ENCODE measurements at places on chromosomes 12 and 14.

GRCh38 chr12:123655420-123655819 lies 15.5 kb upstream of the TCTN2 start:
- DNase-seq, result no peak

DNA sequence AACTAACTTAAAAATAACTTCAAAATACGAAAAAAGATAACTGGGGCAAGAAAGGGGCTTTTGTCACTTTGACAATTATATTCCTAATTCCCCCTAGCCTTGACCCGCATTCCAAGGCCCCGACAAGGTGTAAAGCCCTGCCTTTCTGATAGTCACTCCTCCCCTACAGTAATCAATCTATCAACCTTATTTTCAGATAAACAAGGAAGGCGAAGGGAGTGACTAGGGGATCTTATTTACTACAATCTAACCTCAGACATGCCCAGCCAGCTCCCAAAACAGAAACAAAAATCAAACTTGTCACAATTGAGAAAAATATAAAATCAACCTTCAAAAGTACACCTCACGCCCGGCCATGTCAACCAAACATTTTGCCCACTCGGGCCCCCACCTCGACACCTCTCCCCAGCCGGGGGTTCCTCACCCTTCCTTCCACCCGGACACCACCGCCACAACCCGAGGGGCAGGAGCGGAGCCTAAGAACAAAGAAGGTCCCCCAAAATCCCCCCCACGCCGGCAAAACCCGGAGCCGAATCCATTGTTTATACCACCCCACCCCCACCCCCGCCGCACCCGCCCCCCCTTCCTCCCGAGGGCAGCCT lies 562 bp downstream of the ZFYVE1 start:
- DNase-seq, result no peak

- no peak for DNase-seq
Observed at GRCh38 chr14:61927060-61927459, 164.8 kb downstream of the SNAPC1 start.

DNA sequence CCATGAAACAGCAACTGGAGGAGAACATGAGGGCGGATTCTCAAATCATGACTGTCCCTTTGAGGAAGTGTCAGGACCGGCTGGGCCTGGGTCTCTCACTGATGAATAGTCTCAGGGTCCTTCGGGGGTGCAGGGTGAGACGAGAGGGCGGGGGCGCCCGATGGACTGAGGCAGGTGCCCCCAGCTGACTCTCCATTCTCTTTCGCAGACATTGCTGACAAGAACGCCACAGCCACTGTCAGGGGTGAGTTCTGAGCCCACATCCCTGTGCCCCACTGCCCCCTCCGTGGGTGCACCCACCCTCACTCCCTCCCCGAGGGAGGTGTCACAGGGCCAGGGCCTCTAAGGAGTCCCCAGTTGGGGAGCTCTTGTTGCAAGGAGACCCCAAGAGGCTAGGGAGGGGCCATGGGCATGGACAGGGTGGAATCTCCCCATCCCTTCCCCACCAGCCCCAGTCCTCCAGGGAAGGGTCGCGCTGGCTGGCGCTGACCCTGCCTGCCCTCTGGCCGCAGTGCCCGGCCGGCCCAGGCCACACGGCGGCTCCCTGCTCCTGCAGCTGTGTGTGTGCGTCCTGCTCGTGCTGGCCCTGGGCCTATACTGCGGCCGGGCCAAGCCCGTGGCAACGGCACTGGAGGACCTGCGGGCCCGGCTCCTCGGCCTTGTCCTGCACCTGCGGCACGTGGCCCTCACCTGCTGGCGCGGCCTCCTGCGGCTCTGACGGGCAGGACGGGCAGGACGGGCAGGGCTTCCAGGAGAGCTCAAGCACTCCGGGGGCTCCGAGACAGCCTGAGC lies 8.7 kb downstream of the C14orf180 start:
- no peak for DNase-seq

GRCh38 chr14:79246173-79246572 lies 965.1 kb downstream of the DIO2 start:
- no peak for DNase-seq

- no peak for DNase-seq
Observed at GRCh38 chr12:71492604-71493003, 53.0 kb downstream of the LGR5 start.

DNA sequence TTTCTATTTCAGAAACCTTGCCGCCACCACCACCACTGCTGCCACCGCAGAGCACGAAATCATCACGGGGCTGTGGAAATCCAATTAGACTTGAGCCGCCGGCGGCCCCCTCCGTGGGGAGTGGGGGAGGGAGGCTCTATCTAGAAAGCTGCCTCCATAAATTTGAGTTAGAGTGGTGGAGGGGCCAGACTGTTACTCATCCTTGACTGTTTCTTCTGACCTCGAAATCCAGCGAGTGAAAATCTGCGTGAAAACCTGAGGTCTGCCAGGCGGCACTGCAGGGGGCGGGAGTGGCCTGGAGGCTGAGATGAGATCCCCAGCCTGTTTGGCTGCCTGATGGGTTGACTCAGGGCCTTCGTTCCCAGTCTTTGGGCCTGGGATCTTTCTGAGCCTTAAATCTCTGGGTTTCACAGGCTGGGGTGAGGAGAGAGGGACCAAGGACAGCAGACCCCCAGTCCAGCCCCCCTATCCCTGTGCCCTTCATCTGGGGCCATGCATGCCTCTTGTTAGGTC lies 29.9 kb downstream of the TSPAN9 start:
- DNase-seq, result no peak

- no peak for DNase-seq
Observed at GRCh38 chr14:103533137-103533998, 4.4 kb downstream of the TRMT61A start.

DNA sequence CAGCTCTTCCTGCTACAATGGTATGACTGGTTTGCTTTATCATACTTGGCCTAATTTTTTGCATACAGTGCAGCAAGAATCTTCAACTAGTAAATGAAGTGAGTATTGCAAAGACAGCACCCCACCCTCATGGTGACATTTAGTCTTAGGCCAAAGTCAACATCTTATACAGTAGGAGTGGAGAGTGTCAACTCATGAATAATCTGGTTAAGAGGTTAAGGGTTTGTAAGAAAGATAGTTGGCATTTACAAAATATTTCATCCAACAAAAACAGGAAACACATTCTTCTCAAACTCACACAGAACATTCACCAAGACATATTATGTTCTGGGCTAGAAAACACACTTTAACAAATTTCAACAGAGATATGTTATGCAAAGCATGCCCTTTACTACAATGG lies 2.2 kb upstream of the OAS1 start:
- DNase-seq, result no peak

DNA sequence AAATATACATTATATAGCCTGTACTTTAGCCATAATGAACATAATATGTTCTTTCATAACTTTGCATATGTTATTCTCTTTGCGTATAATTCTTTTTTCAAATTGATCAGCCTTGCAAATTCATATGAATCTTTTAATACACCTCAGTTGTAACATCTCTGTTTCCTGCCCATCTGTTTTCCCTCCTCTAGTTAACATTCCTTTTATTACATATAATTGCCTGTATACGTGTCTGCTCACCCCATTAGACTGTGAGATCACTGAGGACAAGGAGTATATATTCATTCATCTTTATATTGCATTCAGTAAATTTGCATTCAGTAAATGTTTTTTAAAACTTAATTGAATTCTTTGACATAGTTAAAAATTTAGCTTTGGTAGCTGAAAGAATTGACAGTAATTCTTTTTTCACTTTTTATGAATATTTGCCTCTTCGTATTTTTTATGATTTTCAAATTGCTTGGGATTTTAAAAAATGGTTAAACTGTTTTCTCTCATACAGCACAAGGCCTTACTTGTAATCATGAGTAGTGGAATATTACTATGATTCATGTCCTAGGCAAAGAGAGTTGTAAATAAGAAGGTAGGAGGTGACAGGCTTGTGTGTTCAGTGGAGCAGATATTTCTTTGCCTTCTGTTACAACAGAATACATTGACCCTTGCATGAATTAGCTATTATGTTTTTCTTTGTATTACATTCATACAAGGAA lies 32.8 kb upstream of the KLHL42 start:
- DNase-seq, result no peak

DNA sequence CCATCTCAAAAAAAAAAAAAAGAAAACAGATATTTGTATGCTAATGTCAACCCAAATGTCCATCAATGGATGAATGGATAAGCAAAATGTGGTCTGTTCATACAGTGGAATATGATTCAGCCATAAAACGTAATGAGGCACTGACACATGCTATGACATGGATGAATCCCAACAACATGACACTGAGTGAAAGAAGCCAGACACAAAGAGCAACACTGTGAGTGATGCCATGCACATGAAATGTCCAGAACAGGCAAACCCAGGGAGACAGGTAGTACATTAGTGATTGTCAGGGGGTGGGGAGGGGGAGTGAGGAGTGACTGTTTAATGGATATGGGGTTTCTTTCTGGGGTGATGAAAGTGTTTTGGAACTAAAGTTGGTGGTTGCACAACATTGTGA lies 50.2 kb downstream of the ARL6IP4 start:
- DNase-seq, result no peak

- DNase-seq, result no peak
Observed at GRCh38 chr12:50102131-50102531, 1.7 kb upstream of the GPD1 start.

DNA sequence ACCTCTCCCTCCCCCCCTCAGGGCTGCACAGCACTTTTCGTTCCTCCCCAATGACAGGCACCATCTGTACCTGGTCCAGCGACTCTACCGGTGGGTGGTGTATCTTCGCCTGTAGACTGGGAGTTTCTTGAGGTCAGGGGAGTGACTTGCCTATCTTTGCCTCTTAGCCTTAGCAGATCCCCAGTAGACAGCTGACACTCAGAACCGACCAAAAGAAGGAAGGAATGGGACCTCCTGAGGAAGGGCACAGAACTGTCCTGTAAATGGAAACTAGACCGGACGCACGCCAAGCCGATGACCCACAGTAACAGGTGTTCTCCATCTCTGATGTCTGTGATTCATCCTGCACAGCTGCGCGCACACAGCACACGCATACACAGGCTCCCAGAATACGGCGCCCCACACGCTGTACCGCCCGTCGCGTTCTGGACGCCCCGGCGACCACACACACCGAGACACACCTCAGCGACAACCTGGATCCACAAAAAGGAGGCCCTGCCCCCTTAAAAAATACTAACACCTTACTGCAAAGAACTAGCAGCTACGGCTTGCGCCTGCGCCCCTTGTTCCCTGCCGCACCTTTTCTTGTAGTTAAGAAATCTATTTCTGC lies 673 bp upstream of the TTC9 start:
- peak; percentile 64 for DNase-seq

GRCh38 chr12:53213348-53213747 lies 6.3 kb upstream of the ITGB7 start:
- peak; percentile 89 for DNase-seq

- no peak for DNase-seq
Observed at GRCh38 chr12:71849109-71849851, 9.7 kb downstream of the TBC1D15 start.

DNA sequence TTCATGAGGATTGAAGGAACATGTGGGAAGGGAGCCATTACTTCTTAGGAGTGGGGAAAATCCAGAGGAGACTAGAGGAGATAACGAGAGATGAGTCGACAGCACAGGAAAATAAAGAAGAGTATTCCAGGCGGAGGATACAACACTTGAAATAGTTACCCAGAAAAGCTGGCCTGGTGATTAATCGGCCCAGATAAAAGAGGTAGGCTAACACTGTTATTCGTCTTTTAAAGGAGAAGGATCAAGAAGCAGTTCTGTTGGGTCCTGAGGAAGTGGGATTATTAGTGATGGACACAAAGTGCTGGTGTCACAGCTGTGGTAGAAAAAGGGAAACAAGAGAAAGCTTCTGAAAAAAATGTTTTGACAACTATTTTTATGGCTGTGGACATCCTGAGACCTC lies 425.3 kb downstream of the ZFP36L1 start:
- DNase-seq, result no peak

- DNase-seq, result no peak
Observed at GRCh38 chr14:22477569-22478194, 111.3 kb downstream of the DAD1 start.

- no peak for DNase-seq
Observed at GRCh38 chr12:3447318-3447717, 43.7 kb upstream of the PRMT8 start.

GRCh38 chr12:89276860-89277259 lies 75.4 kb downstream of the DUSP6 start:
- no peak for DNase-seq

DNA sequence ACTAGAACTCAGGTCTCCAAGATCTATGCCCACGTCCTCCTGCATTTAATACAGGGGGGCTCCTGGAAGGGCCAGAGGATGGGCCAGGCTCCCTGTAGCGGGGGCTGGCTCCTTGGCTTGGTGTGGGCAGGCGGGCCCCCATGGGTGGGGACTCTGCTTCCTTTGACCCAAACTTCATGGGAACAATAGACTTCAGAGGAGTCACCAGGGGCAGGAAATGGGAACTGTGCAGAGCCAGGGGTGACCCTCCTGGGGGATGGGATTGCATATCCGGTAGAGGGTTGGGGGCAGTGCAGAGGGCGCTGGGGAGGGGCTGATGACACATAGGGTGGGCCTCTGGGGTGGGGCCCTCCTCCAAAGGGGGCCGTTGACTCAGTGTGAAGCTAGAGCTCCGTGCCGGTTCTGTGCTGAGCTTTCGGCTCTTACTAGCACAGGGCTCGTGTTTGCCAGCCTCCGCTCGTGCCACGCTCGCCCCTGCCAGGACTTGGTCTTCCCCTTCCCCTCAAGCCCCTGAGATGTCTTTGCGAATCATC lies 4.6 kb downstream of the TEAD4 start:
- DNase-seq, result no peak

DNA sequence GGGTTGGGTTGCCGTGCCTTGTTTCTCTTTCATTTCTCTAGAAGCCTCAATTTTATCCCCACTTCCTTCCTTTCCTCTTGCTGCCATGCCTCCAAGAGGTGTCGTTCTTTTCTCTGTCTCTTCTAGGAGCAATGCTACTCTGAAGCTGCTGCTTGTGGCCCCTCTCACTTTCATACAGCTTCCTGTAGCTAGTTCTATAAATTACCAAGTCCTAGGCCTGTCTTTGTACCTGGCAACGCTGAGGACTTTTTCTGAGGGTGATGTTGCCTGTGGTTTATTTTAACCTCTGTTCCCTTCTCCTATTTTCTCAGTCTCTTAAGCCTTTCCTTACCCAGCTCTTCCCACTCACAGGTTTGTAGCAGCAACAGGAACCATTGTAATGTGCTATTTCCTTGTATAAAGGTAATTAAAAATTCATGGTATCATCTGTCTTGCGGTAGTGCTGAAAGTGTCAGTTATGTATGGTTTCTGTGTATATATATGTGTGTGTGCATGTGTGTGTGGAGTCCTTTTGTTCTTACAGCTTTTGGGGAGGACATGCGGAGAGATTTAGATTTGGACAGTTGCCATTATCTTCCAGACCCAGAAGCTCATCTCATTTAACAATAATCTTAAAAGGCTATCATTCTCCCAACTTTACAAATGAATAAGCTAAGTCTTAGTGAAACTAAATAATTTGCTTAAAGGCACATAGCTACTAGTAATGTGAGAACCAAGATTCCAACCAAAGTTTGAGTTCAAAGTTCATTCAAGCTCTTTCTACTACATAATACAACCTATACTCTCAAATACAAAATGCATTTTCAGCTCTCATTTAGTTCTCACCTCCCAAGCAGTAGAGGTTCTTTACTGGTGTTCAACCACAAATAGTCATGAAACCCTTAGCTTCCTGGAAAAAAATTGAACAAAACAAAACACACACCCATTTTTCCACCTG lies 43.8 kb downstream of the DDHD1 start:
- peak; percentile 59 for DNase-seq

- DNase-seq, result no peak
Observed at GRCh38 chr12:101305226-101305779, 25.4 kb downstream of the UTP20 start.

- peak; percentile 65 for DNase-seq
Observed at GRCh38 chr14:74085047-74085637, 386 bp downstream of the LIN52 start.

- DNase-seq, result no peak
Observed at GRCh38 chr12:49230805-49231194, 34.1 kb upstream of the TUBA1C start.

GRCh38 chr12:53747095-53747494 lies 4.7 kb downstream of the CISTR start:
- DNase-seq, result no peak

Data from activated T-cell treated with anti-CD3 and anti-CD28 coated beads, Interleukin-2, amount 50 U/mL, for 72 hours (primary cell).